ENCODE measurements at places on chromosomes 2 and 18.

DNA sequence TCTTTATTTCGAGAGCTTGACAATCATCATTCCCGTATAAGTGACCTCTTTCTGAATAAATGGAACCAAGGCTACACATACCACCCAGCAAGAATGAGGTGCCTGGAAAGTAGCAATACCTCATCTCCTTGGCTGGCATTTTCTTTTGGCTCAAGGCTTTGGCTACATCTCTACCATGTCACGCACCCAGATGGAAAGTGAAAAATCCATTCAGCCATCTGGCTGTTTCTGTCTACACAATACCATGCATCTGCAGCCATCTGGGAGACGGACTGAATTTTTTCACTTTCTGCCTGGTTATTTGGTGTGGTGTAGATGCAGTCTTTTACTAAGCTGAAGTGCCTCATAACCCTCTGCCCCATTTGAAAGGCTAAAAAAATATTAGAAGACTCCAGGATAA, 566.9 kb downstream of the BCL11A start:
- DNase-seq: no peak

- no peak for DNase-seq
Measured at GRCh38 chr2:128286011-128286721, 32.5 kb downstream of the HS6ST1 start.

GRCh38 chr18:484749-485464, 15.6 kb downstream of the COLEC12 start:
- no peak for DNase-seq

DNA sequence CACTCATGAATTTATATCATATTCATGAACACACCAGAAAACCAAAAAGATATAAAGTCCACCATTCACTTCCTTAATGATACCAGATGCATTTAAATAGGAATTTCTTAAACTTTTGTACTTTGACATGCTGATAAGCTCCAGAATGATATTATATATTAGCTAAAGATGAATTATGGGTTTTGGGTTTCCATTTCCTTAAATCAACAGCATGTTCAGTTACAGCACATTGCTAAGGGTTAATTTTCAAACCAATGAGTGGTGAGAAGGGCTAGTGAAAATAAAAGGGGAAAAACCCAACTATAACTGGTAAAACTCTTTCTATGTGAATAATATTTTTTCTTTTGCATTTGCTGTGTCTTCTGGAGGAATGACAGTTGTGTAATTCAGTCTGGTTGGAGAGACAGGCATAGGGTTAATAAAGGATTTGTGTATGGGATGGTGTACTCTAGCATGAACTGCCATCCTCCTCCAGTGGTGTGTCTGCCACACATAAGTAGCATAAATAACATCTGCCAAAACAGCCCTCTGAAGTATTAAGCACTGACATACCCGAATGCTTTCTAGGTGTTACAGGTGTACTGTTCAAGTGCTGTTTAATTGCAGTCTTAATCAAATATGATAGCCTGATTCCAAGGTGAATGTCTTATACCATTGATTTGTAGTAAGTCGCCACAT, 19.3 kb upstream of the CPS1 start:
- no peak for DNase-seq

GRCh38 chr2:10980071-10980470, 68.3 kb downstream of the KCNF1 start:
- DNase-seq: no peak

GRCh38 chr2:216694082-216694825, 1.1 kb downstream of the IGFBP5 start:
- DNase-seq: no peak

DNA sequence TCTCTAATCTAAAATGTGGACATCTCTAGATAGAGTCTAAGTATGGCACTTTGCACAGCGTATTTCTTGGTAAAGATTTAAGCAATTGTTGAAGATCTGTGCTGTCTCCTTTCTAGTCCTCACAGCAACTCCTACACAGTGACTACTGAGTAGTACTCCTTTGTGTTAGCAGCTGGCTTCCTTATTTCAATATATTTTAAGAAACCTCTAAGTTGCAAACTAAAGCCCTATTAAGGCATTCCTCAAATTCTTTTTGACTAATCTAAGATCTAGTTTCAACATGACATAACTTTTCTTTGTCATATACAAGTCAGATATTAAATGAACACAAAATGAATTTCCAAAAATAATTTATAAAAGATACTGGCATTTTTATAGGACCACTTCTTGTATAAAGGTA, 121.8 kb upstream of the DNAJC10 start:
- DNase-seq: no peak

- DNase-seq: peak; percentile 52
Measured at GRCh38 chr2:133171393-133172004, 396.8 kb downstream of the NCKAP5 start.

DNA sequence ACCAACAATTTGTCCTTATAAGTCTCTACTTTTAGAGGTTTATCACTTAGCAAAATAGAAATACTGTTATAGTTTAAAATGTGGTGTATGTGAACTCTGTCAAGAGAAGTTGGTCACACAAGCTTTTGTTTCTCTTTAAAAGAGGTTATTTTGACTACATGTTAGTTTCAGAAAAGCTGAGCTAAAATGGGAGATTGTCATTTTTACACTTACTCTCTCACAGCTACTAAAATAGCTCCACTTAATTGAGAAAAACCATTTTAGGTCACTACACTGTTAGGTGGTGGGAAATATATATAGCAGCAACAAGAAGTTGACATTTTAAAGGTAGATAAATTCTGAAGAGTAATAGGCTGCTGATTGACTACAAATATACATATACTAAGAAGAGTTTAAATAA, 161.5 kb upstream of the KCNJ3 start:
- DNase-seq: no peak

DNA sequence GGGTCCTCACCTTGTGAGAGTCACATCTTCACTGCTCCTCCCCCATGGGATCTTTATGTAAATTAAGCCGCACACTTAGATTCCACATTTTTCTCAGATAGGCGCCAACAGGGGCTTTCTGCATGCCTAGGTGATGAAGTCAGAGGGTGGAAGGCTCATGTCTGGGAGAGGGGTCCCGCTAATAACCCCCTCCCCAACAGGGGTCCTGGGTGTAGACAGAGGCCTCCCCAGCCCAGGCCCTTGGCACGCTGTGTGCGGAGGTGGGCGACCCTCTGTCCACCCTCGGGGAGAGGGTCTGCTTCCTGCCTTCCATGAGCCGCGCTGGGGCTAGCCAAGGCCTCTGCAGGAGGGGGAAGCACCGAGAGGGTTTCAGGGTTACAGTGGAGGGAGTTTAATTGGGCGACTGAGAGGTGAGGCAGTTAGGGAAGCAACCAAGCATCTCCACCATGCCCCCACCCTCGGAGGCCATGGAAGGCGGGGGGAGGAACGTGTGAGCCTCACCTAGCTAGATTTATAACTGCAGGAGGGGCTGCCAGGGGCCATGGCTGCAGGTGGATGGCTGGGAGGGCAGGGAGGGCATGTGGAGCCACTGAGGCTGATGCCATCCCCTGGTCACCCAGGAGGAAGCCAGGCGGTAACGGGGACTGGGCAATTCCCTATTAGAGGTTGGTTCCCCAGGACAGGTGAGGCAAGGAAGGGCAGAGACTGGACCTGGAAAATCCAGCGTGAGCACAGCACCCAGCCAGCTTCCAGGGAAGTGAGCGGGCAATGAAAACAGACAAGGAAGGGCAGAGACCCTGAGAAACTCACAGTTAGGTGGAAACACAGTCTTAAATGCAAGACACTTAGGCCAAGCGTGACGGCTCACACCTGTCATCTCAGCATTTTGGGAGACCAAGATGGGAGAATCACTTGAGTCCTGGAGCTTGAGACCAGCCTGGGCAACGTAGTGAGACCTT, 7.7 kb upstream of the PXDN start:
- no peak for DNase-seq

GRCh38 chr2:166762746-166763145, 125.5 kb upstream of the XIRP2 start:
- no peak for DNase-seq

- DNase-seq: no peak
Measured at GRCh38 chr2:27264753-27265535, 2.1 kb upstream of the SLC30A3 start.

- no peak for DNase-seq
Measured at GRCh38 chr18:5431836-5432575, 111.8 kb downstream of the EPB41L3 start.

DNA sequence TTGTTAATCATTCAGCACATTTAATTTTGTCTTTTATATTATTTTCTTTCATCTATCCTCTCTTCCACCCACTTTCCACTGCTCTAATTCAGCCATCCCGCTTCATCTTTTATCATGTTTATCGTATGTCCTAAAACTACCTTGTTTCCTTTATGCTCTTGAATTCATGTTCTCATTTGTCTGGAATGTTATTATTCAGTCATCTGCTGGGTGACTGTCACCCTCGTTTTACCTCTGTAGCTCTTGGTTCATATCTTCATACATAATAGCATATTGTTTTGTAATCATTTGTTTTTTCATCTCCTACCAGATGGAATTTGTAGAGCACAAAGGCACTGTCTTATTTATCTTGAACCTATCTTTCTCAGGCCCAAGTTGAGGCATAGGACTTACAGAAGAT, 37.0 kb downstream of the SMCHD1 start:
- no peak for DNase-seq

GRCh38 chr18:55031164-55031563, 71.9 kb upstream of the CCDC68 start:
- no peak for DNase-seq

DNA sequence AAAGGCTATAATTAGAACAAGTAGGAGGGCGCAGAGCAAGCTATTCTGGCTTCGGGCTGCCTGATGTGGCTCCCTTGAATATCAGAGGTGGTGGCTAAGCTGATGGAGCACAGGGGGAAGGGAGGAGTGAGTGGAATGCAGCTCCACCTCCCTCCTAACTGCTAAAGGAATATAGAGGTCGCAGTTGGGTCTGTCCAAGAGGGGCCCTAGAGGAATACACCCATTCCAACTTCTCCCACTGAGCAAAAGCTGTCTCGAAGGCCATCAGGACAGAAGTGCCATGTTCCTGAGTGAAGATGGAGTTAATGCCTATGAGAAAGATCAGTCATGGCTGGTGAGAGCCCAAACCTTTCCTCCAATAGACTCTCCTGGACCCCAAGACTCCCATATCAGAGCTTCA, 32.8 kb upstream of the MARCO start:
- DNase-seq: no peak

- no peak for DNase-seq
Measured at GRCh38 chr2:226037526-226037925, 638.0 kb downstream of the NYAP2 start.

DNA sequence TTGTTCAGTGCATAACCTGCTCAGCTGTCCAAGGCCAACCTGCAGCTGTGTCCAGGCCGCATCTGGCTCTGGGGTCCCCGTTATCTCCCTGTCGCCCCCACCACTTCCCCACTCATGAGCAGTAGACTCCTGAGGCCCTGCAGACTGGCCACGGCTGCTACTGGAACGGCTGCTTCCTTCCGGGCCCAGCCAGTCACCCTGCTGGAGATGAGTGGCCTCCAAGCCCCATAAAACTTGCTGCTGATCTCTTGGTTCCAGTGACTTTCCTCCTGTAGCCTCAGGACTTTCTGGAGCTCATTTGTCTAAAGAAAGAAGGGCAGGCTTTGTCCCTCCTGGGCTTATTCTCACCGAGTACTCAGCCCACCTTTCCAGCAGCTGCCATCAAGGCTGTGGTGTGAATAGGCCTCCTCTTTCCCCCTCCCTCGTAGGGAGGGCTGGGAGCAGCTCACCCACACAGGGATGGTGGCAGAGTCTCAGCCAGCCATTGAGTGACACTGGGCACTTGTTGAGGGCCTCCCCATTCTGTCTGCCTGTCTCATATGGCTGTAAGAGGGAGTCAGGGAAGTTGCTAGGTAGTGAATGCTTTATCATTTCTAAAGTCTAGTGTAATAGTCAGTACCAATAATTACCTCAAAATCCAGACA, 257.3 kb downstream of the MYCN start:
- DNase-seq: no peak

- no peak for DNase-seq
Measured at GRCh38 chr18:3691705-3692104, 241.7 kb downstream of the TGIF1 start.

DNA sequence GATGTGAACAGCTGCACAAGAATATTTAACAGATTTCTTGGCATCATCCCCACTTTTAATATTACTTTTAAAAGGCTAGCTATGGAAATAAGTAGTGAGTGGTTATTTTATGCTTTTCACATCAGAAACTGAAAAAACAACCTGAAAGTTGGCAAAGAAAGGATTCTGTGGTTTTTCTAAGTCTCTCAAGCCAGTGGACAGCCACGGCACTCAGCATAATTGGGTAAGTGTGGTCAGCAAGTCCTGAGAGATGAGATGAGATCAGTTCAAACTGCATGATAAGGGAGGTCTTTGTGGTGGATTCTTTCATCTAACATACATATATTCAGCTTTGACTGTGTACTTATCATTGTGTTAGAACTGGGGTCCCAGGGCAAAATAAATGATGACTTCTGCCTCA, 105.2 kb downstream of the LYPD6B start:
- DNase-seq: no peak

DNA sequence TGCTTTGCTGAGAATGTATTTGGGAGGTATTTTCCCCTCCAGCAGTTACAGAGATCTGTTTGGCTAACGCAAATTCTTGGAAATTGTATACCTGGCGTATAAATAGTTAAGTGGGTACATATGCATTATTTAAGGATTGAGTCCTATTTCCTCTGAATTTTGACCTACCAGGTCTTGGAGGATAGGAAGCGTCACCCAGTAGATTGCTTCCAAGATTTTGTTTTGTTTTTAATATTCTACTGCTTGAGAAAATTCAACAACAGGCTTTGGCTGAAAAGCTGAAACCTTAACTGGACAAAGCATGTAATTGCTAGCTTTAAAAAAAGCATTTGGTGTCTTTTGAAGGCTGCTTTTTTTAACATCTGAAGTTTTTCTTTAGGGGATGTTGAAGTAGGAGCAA, 150.1 kb downstream of the WDSUB1 start:
- DNase-seq: no peak

GRCh38 chr2:134737671-134738070, 18.9 kb upstream of the TMEM163 start:
- no peak for DNase-seq

- no peak for DNase-seq
Measured at GRCh38 chr2:169259402-169259801, 102.9 kb downstream of the LRP2 start.

DNA sequence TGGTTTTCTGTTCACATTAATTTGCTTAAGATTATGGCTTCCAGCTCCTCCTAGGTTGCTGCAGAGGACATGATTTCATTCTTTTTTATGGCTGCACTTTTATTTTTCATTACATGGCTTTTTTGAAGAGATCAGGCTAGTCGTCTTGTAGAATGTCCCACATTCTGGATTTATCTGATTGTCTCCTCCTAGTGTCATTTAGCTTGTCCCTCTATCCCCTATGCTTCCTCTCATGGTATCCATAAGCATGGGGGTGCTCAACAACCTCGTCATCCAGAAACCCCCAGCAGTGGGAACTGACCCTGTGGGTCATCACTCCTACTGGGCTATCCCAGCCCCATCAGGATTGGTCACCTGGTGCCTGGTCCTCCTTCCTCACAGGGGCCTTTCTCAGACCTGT, 49.6 kb downstream of the SERTAD2 start:
- DNase-seq: no peak

- DNase-seq: no peak
Measured at GRCh38 chr2:241708879-241709278, 7.0 kb downstream of the ING5 start.

- DNase-seq: no peak
Measured at GRCh38 chr2:242017086-242017485, 147.6 kb downstream of the RTP5 start.

All from amniotic stem cell (primary cell).